Erythroblast (primary cell): ENCODE measurements at places on chromosomes 5 and 9.

- DNase-seq: no peak
These were observed 105.7 kb upstream of the MEGF10 start for GRCh38 chr5:127184851-127185250.

DNA sequence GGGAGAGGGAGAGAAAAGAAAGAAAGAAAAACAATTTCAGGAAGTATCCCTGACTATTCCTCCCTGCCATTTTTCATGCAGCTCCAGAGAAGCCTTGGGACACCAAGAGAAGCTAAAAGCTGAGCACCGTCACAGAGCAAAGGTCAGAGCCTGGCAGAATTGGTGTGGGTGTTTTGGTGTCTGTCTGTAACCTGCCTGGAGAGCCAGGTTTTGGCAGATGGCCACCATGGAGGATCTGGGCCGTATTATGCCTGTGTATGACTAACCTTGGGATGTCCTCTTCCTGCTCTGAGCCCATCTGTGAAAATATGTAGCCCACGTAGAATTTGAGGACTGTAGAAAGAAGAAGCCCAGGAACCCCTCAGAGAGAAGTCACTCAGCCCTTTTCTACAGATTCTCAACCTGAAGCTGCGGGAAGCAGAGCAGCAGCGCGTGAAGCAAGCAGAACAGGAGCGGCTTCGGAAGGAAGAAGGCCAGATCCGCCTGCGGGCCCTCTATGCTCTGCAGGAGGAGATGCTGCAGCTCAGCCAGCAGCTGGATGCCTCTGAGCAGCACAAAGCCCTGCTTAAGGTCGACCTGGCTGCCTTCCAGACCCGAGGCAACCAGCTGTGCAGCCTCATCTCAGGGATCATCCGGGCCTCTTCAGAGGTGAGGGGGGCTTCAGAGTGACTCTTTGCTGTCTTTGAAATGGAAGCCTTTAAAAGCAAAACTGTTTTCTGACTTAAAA, 18.8 kb downstream of the GLE1 start:
- DNase-seq: no peak

DNA sequence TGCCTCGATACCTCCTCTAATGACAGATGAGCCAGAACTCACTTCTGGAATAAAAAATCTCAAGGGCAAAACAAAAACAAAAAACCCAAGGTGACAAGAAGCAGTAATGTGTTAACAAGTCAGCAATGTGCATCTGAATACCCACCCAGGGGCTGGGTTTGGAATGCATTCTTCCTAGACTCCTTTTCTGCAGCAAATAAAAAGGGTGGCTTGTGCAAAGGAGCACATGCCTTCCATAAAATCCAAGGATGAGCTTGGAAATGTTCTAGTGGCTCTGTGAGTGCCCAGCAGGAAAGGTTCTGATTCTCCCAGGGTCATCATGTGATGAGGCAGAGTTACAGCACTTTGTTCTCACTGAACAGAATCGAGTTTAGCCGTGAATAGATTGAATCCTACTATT, 599.9 kb downstream of the RAB3C start:
- DNase-seq: no peak

DNA sequence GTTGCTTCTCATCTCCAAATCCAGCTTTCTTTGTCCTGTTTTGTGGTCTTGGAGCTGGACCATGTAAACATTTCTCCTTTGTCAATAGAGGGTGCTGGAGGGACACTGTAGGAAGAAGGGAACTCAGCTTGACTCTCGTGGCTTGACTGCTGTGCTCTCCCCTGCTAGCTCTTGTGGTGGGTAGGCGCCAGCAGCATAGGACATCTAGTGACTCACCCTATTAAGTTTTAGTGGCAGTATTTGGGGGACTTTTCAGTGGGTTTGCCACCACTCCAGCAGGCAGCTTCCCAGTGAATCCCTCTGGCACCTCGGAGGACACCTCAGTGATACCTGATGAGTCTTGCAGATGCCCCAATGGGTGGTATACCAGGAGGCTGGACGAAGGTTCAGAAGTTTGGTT, 97.8 kb downstream of the TSSK1B start:
- no peak for DNase-seq

- no peak for DNase-seq
These were observed 70.4 kb downstream of the GADD45G start for GRCh38 chr9:89675058-89675742.

DNA sequence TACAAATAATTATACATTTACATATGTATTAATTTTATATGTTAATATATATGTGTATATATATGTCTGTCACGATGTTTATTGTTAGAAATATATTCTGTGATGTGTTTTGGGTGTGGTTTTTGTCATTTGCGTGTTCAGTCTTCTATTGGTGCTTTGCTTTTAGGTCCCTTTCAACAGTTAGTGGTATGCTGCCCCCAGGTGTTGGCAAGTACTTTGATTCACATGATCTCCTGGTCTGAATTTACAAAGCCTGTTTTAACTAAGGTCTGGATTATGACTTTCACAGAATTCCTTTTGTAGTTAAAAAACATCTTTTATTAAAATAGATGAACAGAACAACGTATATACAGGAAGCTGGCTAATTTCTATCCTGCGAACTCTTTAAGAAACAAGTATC, 271.5 kb downstream of the CCDC171 start:
- peak; percentile 7 for DNase-seq

DNA sequence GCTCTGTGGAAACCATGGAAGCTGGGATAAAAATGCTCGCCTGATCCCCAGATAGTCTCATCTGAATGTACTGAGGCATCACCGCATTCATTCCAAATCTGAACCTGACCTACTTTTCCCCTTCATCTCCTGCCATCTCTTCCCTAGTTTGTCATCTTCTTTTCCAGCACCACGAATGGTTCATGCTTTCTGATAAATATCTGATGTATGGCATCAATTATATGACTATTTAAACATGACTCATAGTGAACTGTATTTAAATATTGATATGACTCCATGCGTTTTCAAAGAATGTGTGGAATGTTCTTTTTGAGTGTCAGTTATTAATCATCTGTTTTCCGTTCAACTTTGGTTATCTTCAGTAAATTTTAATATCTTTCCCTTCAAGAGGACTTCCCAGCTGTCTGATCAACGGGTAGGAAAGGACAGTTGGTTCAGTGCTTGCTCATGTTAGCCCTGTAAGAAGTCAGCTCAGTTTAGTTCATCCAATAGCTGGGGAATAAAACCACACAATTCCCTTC, 21.1 kb downstream of the BASP1 start:
- no peak for DNase-seq

DNA sequence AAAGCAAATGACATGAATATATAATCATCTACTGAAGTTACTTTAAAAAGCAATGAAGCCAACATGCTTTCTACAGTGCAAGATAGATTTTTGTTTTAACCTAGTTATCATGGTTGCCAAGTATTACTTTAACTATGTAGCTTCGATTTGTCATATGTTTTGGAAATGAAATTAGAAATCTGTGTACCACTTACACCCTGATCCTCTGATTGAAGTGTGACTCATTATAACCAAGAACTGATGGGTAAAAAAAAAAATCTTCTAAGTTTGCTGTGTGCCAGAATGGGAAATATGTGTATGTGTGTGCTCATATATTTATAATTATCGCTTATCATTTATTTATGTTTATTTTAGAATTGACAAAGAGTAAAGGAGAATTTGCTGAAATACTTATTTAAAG, 9.1 kb upstream of the CDC42SE2 start:
- no peak for DNase-seq

- no peak for DNase-seq
These were observed 35.9 kb downstream of the FBXW2 start for GRCh38 chr9:120757026-120757913.

GRCh38 chr5:176739461-176740051, 70.8 kb upstream of the UNC5A start:
- DNase-seq: no peak

DNA sequence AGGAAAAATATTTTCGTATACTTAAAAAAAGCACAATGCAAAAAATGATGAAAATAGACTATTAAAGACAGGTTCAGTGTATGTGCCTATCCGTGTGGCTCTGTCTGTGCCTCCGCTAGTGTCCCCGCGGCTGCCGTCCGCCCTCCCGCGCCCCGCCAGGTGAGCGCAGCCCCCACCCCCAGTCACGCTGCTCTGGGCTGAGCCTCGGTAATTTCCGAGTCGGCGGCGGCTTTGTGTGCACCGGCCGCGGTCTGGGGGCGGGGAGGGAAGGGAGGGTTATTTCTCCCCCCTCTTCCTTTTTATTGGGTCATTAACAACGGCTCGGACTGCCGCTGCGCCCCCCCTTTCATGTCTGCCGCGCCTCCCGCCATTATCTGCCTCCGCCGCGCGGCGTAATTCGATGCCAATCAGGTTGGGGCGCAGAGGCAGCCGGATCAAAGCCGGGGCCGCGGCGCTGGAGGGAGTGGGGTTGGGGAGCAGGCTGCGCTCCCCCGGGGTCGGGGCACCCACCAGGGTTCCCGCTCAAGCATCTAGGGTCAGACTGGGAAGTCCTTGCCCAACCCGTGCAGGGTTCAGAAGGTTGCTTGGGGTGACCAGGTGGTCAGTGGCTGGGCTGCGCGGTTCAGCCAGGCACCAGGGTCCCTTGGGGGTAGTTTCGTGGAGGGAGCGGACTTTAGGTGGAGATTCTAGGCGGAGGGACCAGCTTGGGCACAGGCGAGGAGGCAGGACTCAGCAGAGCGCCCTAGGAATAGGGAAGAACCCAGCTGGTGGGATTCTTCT, 39.5 kb upstream of the PSD2 start:
- no peak for DNase-seq

GRCh38 chr5:173271419-173271818, 36.4 kb upstream of the NKX2-5 start:
- no peak for DNase-seq

DNA sequence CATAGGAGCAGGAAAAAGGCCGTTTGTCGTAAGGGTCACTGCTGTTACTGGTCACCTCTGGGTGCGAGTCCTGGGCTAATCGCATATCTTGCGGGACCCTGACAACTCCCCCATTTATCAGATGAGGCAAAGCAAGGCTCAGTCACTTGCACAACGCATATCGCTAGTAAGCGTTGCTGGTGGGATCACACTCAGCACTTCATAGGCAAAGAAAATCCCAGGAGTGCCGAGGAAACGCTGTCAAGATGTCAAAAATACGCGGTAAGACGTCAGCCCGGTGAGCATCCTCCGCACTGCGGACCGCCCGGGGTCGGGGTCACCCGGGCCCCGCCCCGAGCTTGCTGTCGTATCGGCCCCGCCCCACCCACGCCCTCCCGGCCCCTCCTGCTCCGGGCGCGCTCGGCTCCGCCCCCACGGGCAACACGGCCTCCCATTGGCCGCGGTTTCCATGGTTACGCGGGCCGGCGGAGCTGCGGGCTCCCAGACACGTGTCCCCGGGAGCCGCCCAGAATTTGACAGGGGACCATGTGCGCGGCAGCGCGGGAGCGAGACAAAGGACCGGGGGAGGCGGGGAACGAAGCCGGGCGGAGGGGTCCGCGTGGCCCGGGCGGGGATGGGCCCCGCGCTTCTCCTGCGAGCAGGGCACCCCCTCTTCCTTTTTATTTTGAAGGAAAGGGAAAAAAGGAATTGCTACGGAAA, 80.2 kb upstream of the IER5L start:
- DNase-seq: peak; percentile 70

DNA sequence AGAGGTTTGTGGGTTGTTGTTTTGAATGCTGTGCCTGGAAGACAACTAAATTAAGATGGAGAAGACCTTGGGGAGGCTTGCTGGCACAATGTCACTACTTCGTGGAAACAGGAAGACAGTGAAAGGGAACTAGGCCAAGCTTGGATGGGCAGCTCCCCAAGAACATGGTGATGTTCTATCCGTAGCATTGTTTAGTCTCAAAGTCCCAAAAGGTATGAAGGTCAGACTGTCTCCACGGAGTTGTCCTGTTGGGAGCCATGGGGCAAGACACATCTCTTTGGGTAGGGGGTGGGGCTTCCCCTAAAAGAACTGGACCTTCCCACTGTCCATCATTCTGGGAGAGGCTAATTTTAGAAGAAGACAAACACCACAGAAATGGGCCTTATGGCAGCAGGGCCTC, 140.5 kb downstream of the ENTREP1 start:
- DNase-seq: no peak

GRCh38 chr9:110152704-110153374, 55.1 kb downstream of the C9orf152 start:
- DNase-seq: peak; percentile 66

- no peak for DNase-seq
These were observed 210.1 kb downstream of the PSAT1 start for GRCh38 chr9:78507037-78507436.

- no peak for DNase-seq
These were observed 12.2 kb upstream of the CARTPT start for GRCh38 chr5:71706906-71707305.

GRCh38 chr5:119270121-119270565, 85.7 kb upstream of the TNFAIP8 start:
- no peak for DNase-seq
